ENCODE measurements at places on chromosomes 12 and 14.

DNA sequence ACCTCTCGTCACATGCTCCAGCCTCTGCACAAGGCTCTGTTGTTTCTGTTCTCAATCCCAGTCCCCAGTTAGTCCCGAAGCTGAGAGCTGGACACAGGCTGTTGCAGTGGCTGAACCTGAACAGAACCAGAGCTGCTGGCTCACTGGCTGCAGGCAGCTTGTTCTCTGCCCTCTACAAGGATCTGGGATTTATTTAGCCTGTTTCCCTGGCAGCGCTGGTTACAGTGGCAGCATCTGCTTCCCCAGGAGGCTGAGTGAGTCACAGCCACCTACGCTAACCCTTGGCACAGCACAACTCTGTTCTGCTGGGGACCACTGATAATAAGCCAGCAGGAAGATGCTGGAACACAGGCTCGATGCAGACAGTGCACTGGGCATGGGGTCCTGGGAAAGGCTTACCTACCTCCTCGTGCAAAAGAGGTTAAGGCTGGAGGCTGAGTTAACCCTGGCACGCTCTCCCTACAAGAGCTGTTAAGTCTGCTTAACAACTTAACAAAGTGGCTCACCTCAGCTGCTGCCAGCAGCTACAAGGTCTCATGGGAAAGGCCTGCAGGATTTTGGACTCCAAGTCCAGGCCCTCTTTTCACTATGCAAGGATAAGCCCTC lies 299.6 kb downstream of the PCNX1 start:
- no peak for DNase-seq

GRCh38 chr14:59997449-59997848 lies 77.5 kb downstream of the LRRC9 start:
- no peak for DNase-seq

GRCh38 chr12:25322351-25322750 lies 71.6 kb upstream of the KRAS start:
- no peak for DNase-seq

GRCh38 chr12:75533239-75533638 lies 21.8 kb upstream of the KRR1 start:
- DNase-seq = no peak

- DNase-seq = no peak
Observed at GRCh38 chr14:20498622-20499021, 6.7 kb upstream of the RNASE10 start.

DNA sequence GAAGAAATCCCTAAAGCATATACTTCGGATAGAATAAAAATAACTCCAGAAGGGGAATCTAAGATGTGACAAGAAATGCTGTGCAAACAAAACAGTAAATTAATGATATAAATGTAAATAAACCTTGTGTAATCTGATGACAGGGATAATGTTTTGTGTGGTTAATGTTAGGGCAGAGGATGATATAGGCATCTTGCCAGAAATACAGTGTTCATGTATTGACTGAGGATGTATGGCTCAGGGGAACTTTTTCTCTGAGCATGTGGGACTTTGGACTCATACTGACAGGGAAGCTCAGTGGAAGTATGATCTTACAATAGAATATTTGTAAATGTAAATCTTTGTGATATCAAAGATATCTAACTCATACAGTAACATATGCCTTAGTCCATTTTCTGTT lies 420.2 kb downstream of the TMTC2 start:
- DNase-seq = no peak

- peak; percentile 16 for DNase-seq
Observed at GRCh38 chr14:67620217-67620785, 581 bp downstream of the ARG2 start.

Data from activated CD4-positive, alpha-beta memory T cell treated with anti-CD3 and anti-CD28 coated beads for 36 hours (primary cell).